ENCODE measurements at places on chromosomes 3 and 15. TPM values are rescaled to one million over a fixed set of nuclear protein-coding genes. Genes with fewer than 3 reads are reported as not detected.

Gene BFSP2
- not detected for total RNA-seq

Gene EFHB
- total RNA-seq = not detected

Gene ARGFX
- total RNA-seq = not detected

Gene TNIK
- total RNA-seq = 61.7 TPM

Gene GOLGA6L22
- total RNA-seq = not detected

Gene FGD5
- 107 TPM for total RNA-seq

Gene CRYGS
- total RNA-seq = 1.7 TPM

Gene ATP2B2
- not detected for total RNA-seq

Gene SH2D7
- total RNA-seq = not detected

Gene RBP2
- not detected for total RNA-seq

Gene OIP5
- 16.9 TPM for total RNA-seq

Data from thoracic aorta endothelial cell (primary cell).